NCI-H1417 (cell line): ENCODE measurements at places on chromosomes 6 and 20.
A peak's percentile ranks its signal among the peaks of the same experiment; 100 is the strongest.

DNA sequence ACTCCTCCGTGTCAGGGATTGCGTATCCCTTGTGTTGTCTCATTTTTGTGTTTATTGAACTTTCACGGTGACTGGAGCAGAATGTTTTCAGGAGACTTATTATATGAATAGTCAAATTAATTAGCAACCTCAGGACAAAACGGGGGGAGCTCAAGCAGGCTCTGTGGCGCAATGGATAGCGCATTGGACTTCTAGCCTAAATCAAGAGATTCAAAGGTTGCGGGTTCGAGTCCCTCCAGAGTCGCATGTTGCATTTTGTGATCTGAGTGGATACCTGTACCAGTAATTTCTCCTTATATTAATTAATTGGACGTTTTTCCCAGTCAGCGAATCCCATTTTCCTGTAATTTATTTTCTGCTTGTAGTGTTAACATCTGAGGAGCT, 89.1 kb upstream of the ZNF184 start:
- DNase-seq = no peak

GRCh38 chr6:25010176-25010575, 74.4 kb upstream of the RIPOR2 start:
- no peak for DNase-seq

DNA sequence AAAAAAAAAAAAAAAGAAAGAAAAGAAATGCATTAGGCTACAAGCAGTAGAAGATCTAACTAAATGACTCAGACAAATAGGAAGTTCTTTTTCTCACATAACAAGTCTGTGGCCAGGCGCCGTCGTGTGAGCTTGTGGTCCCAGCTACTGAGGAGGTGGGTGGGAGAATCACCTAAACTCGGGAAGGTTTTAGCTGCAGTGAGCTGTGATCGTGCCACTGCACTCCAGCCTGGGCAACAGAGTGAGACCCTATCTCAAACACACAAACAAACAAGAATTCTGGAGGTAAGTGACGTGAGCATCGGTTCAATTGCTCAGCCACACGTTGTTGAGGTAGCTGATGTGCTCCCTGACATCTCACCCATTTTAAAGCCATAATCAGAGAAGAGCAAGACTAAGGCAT, 37.9 kb upstream of the SLC23A2 start:
- no peak for DNase-seq

DNA sequence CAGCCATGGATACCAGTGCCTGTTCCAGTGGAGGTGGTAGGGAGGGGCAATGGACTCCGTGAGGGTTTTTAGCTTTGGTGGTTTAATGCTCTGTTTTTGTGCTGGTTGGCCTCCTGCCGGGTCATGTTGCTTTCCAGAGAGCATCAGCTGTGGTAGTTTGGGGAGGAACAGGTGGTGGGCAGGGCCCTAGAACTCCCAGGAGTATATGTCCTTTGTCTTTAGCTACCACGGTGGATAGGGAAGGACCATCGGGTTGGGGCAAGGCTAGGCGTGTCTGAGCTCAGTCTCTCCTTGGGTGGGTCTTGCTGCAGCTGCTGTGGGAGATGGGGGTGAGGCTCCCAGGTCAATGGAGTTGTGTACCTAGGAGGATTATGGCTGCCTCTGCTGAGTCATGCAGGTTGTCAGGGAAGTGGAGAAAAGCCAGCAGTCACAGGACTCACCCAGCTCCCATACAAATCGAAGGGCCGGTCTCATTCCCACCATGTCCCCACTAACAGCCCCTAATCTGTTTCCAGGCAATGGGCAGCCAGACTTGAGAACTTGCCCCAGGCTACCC, 38.9 kb downstream of the MRAP2 start:
- DNase-seq = no peak

DNA sequence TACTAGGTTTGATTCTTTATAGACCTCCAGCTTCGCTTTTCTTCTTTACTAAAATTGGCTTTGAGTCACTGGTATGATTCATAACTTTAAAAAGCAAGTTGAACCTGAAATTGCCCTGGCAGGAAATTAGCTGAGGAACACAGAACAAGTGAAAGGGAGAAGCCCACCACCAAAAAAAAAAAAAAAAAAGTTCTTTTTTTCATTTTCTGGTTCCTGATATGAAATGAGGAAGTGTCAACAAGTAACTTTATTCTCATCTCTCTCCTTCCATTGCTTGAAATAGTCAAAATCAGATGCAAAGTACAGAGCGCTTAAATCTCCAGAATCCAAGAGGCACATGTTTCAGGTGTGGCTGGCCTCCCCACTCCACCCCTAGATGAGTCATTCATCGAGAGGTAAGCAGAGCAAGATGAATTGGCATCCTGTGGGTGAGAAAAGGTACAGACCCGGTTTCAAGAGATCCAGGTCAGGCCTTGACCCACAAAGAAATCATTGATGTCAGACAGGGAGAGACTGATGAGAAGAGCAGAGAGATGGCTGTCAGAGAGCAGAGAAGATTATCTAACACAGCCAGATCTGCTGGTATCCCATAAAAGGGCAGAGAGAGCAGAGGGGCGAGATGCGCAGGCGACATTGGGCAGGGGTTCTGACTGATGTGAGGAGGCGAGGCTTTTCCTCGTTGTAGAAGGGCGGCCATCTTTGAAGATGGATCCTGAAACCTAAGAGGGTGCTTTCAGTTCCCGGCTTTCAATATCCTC, 54.8 kb upstream of the MBOAT1 start:
- DNase-seq = no peak

DNA sequence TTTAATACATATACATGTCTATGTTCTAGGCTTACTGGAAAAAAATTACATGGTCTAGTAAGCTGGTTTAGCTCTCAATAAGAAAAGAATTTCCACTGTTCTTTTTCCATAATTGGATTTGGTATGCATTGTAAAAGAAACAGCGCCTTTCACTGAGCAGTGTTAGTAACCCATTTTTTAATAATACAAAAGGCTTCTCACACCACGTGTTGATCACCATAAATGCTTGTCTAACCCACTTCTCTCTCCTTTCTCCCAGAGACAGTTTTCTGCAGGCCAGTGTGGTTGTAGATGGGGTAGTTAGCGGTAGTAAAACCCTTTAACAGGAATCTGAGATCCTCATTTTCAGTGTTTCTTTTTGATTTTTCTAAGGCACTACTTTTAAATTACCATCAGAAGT, 348.7 kb upstream of the MANEA start:
- no peak for DNase-seq

DNA sequence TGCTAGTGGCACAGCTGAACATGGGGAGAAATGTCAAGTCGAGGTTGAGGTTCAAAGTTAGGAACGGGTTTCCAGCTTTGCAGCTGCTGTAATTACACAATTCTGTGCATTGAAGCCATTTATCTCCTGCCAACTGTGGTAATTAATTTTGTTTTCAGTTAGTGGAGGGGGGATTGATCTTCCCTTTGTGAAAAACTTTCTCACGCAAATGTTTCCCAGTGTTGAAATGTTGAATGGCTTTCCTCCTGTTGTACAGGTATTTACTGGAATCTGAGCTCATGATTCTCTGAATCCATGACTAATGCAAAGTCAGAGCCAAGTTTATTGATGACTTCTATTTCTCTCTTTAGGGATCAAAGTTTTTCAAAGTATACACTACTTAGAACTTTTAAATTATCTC, 198.4 kb upstream of the SLC35B3 start:
- DNase-seq = no peak

- no peak for DNase-seq
These were observed 2.7 kb upstream of the TRERF1 start for GRCh38 chr6:42454428-42454791.

GRCh38 chr20:34311118-34312023, 8.2 kb upstream of the AHCY start:
- DNase-seq = peak; percentile 59

- no peak for DNase-seq
These were observed 97.8 kb upstream of the PMEPA1 start for GRCh38 chr20:57807401-57808263.

DNA sequence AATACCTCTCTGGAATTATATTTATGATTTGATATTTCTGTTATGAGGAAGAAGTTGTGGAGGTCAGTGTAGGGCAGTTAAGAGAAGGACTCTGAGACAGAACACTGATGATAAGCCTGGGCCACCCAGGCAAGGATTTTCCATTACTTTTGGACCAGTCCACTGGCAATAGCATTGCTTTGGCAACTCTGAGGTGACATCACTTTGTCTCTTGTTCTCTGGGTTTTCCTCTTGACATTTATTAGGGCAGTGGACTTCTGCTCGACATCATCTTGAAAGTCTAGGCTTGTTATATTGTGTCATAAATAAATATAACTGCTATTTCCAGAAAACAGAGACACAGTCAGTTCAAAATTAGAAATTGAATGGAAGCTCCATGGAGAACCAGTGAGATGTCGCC, 268.0 kb downstream of the SMOC2 start:
- DNase-seq = no peak

DNA sequence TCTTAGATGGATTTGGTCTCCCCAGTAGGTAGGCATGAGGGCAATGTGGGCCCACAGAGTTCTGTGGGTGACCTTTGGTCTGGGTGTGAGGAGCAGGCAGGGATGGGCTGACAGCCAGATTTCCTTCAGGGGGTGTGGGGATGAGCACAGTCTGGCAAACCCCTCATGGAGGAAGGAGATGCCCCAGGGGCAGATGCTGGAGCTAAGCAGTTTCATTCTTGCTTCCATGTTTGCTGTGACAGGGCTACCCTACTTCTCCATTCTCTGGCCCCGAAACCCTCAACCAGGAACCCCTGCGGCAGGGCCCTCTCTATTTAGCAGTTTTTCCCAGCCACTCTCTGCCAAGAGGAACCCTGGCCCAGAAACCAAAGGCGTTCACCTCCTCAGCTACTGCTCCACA, 40.4 kb downstream of the GCLC start:
- no peak for DNase-seq

GRCh38 chr6:39929733-39930461, 4.4 kb downstream of the MOCS1 start:
- DNase-seq = no peak

DNA sequence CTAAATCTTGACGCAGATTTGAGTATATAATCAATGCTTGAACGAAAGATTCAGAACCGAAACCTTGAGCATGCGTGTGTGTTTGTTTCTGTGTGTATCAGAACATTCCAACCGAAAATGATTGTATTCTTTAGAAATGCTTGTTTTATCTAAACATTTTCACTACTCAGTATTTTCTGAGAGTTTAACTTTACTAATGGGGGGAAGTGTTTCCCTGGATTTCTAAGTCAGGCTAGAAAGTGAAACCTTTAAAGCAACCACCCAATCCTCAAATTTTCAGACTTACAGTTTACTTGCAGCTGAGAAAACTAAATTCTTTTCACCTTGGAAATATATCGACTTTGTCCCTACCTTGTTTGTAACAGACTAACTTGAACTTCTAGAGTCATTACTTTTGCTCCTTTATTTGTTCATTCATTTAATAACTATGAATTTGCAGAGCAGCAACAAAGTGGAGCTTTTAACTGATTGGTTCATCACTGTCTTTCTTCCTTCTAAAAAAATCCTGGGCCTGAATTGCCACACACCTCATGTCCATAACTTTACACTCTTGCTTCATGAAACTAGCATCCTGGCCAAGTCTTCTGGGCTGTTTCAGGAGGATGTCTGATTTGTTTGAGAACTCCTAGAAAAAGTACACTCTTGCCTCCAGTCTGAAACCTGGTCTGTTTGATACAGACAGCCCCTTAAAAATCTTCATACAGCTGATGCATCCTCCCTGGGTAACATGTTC, 77.8 kb upstream of the XRN2 start:
- no peak for DNase-seq

- no peak for DNase-seq
These were observed 48.7 kb upstream of the MYLIP start for GRCh38 chr6:16080204-16080603.

DNA sequence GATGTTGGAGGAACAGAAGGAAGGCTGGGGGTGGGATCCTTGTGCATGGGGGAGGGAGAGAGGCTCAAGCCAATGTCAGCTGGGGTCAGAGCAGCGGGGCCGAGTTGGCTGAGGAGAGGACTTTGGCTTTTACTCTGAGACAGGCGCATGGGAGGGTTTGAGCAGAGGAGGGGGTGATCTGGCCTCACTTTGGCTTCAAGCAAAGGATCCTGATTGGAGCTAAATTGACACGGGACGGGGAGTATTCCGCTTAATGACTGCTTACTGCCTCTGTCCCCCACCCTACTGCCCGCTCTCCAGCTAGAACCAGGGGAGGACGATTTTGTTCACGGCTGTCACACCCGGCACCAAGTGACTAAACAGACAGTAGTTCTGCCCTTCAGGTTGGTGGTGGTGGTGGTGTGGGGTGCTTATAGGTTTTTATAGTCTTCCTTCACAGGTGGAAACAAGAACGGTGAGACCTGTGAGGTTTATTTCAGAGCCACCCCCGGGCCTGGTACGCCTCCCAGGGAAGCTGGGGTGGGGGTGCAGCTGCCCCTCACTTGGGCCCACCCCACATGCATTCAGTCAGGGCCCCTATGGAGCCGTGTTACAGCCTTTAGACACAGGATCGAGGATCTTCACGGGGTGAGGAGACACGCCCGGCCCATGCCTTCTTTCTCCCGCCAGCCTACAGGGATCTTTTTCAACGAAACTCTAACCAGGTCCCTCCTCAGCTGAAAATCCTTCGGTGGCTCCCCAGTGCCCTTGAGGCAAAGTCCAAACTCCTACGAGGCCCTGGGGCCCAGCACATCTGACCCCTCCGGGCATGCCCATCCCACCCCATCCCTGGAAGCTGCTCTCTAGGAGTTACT, 1.3 kb upstream of the SNAI1 start:
- no peak for DNase-seq

- peak; percentile 57 for DNase-seq
These were observed 169.1 kb upstream of the CDYL start for GRCh38 chr6:4606821-4607704.

DNA sequence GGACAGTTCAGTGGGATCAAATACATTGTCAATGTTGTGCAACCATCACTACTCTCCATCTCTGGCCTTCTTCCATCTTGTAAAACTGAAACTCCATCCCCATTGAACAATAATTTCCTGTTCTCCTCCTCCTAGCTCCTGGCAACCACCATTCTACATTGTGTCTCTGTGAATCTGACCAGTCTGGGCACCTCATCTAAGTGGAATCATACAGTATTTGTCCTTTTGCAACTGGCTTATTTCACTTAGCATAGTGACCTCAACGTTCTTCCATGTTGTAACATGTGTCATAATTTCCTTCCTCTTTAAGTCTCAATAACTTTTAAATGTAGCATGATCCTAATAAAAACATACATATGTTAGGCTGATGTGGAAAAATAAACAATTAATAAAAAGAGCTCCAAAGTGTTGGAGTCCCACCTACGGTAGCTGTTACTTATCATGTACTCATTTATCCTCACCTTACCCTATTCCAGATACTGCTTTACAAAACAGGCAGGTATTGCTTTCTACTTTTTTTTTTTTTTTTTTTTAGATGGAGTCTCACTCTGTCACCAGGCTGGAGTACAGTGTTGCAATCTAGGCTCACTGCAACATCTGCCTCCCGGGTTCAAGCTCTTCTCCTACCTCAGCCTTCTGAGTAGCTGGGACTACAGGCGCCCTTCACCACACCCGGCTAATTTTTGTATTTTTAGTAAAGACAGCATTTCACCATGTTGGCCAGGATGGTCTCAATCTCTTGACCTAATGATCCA, 91.9 kb downstream of the TNFAIP3 start:
- no peak for DNase-seq

- no peak for DNase-seq
These were observed 48.7 kb downstream of the AKIRIN2 start for GRCh38 chr6:87653074-87653962.
